Jurkat, Clone E6-1 (cell line): ENCODE measurements at places on chromosomes 4 and X.

DNA sequence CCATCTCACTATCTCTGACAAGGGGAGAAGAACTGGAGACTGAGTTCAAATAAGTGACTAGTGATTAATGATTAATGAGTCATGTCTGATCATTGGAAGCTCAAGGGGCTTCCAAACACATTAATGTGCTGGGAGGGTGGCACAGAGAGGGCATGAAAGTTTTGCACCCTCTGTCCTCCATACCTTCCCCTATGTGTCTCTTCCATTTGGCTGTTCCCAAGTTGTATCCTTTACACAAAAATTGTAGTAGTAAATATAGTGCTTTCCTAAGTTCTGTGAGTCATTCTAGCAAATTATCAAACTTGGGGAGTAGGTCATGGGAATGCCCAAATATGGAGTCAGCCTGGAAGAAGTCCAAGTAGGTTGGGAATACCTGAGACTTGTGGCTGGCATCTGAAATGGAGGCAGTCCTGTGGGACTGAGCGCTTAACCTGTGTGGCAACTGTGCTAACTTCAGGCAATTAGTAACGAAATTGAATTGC lies 4.1 kb upstream of the FAM200B start:
- DNase-seq: no peak

DNA sequence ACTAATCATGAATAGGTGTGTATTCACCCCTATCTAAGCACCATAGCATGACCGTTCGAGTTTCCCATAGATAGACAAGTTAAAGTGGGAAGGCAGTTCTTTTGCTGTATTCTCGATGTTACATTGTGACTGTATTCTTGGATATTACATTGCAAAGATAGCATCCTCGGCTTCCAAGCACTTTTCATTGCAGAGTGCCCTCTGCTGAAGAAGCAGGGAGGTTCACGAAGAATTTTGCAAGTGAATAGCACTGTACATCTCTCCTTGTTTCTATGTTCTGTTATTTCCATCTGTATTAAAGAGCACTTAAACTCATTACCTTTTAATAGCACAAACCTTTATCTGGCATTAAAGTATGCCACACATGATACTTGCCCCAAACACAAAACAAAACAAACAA lies 426.7 kb upstream of the ARX start:
- DNase-seq: no peak

DNA sequence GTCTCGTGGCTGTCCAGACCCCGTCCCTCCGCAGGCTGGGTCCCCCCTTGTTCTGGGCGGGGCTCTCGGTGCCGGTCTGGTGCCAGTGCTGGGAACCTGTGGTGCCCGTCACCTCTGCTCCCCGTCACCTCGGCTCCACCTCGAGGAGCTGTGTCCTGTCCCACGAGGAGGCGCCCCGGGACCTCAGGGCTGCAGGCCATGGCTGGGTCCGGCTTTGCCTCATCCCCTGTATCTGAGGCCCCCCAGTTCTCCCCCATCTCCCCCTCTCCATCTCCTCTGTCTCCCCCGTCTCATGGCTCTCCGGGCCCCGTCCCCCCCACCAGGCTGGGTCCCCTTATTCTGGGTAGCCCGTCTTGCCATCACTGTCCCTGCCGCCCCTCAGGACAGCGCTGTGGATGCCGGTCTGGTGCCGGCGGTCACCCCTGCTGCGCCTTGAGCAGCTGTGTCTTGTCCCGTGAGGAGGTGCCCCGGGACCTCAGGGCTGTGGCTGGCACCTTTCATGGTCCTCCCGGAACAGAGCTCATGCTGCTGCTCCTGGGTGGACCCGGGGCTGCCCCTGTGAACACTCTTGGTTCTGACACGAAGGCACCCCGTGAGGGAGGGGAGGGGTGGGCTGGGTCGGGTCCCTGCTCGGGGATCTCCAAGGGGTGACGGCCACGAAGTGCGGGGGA lies 13.4 kb upstream of the GTPBP6 start:
- DNase-seq: no peak

DNA sequence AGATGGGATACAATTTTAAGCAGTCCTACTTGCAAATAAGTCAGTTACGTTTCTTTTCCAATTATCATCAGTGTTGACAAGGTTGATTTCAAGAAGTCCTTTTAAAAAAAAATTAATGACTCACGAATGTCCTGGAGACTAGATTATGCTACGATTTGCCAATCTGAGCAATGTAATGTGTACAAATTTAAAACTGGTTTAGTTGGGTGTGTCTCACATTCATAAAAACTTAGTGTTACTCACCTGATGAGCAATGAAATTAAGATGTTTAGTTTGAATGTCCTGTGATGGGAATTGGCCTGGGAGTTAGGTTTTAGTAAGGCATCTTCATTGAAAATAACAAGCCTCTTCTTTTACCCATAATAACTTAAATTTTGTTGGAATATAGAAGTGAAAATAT lies 136.7 kb upstream of the POF1B start:
- no peak for DNase-seq

GRCh38 chr4:151322570-151322969 lies 2.8 kb downstream of the SH3D19 start:
- no peak for DNase-seq

GRCh38 chr4:2535376-2536192 lies 863 bp upstream of the FAM193A start:
- peak; percentile 67 for DNase-seq

GRCh38 chr4:151169223-151169622 lies 69.8 kb downstream of the RPS3A start:
- DNase-seq: no peak
